Activated T-helper 17 cell treated with anti-CD3 and anti-CD28 coated beads, Interleukin-2, amount 50 U/mL, for 72 hours (primary cell): ENCODE measurements at places on chromosomes 16 and 17.

- peaks cover 57% of the 10 kb centered on the region for H3K36me3 ChIP-seq
- H3K27me3 ChIP-seq: no peaks in the 10 kb centered on the region
- peaks cover 43% of the 10 kb centered on the region for H3K4me1 ChIP-seq
- peak overlapping the region; percentile 87 for H3K27ac ChIP-seq
Observed at GRCh38 chr16:11175787-11176341, 80.1 kb downstream of the SOCS1 start.

- H3K36me3 ChIP-seq: peaks cover 5% of the 10 kb centered on the region
- H3K4me1 ChIP-seq: peaks cover 32% of the 10 kb centered on the region
- ATAC-seq: peak; percentile 82
- H3K27ac ChIP-seq: peak overlapping the region; percentile 99
Observed at GRCh38 chr16:68756239-68756915, 19.3 kb downstream of the CDH1 start.

- no peaks in the 10 kb centered on the region for H3K27me3 ChIP-seq
- H3K36me3 ChIP-seq: no peaks in the 10 kb centered on the region
- no peak overlapping the region for H3K4me3 ChIP-seq
- H3K4me1 ChIP-seq: no peaks in the 10 kb centered on the region
- ATAC-seq: no peak
Observed at GRCh38 chr16:87210894-87211293, 106.3 kb downstream of the C16orf95 start.

- no peak overlapping the region for H3K4me3 ChIP-seq
- no peaks in the 10 kb centered on the region for H3K27me3 ChIP-seq
- no peaks in the 10 kb centered on the region for H3K36me3 ChIP-seq
- no peak for ATAC-seq
- H3K4me1 ChIP-seq: peaks cover 5% of the 10 kb centered on the region
Observed at GRCh38 chr17:82664701-82665182, 16.5 kb upstream of the WDR45B start.

DNA sequence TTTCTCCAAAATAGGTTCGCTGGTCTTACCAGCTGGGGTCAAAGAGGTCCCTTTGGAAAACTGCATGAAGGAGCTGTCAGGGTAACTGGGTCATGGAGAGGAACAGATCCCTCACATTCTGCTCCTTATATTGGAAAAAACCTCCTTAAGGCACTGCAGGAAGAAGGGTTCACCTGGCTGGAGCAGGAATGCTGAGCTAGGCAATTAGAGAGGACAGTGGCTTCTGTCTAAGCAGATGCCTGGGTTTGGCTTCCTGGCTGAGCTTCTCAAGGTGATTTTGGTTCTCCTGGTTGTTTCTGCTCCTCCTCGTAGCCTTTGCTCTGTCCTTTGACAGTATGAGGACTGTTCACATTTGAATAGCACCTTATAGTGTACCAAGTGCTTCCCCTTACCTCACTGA is 19.6 kb downstream of the ITGB3 start:
- ATAC-seq: no peak
- peaks cover 3% of the 10 kb centered on the region for H3K27me3 ChIP-seq
- H3K4me3 ChIP-seq: no peak overlapping the region
- no peaks in the 10 kb centered on the region for H3K36me3 ChIP-seq
- H3K4me1 ChIP-seq: no peaks in the 10 kb centered on the region
